Karpas-422 (cell line): ENCODE measurements at places on chromosomes 13 and 19. TPM values are rescaled to one million over a fixed set of nuclear protein-coding genes. Genes with fewer than 3 reads are reported as not detected.

The ZNF556 gene
- not detected in 2 replicates for total RNA-seq

- no peaks in the 10 kb centered on the region for H3K4me1 ChIP-seq
- DNase-seq = no peak
- H3K27me3 ChIP-seq = no peaks in the 10 kb centered on the region
These were observed 264.8 kb upstream of the SPRY2 start for GRCh38 chr13:80605716-80606115.

GRCh38 chr19:3611841-3612240 is 5.2 kb upstream of the TBXA2R start:
- no peaks in the 10 kb centered on the region for H3K4me1 ChIP-seq
- no peak overlapping the region for H3K27ac ChIP-seq
- no peak for DNase-seq
- H3K27me3 ChIP-seq = no peaks in the 10 kb centered on the region

GRCh38 chr19:46031781-46032596 is 8.8 kb downstream of the IGFL4 start:
- H3K27ac ChIP-seq = no peak overlapping the region
- no peak for DNase-seq
- H3K36me3 ChIP-seq = no peaks in the 10 kb centered on the region
- H3K4me3 ChIP-seq = no peak overlapping the region

The KCNK6 gene
- not detected in 2 replicates for total RNA-seq

The ZNF726 gene
- total RNA-seq = 6.0 and 19.3 TPM in 2 replicates

GRCh38 chr13:67549331-67549730 is 319.2 kb upstream of the PCDH9 start:
- no peak overlapping the region for H3K4me3 ChIP-seq
- no peaks in the 10 kb centered on the region for H3K36me3 ChIP-seq
- no peak for DNase-seq
- H3K4me1 ChIP-seq = no peaks in the 10 kb centered on the region

The CCDC194 gene
- total RNA-seq = 4.1 and 9.3 TPM in 2 replicates

- H3K27ac ChIP-seq = no peak overlapping the region
- no peaks in the 10 kb centered on the region for H3K4me1 ChIP-seq
- DNase-seq = no peak
- H3K36me3 ChIP-seq = peaks cover 36% of the 10 kb centered on the region
- no peaks in the 10 kb centered on the region for H3K27me3 ChIP-seq
These were observed 26.6 kb downstream of the ZNF345 start for GRCh38 chr19:36876993-36877938.

The MEF2B gene
- total RNA-seq = 395 and 679 TPM in 2 replicates
